ENCODE measurements at places on chromosomes 5 and 9. TPM values are rescaled to one million over a fixed set of nuclear protein-coding genes. Genes with fewer than 3 reads are reported as not detected.

DNA sequence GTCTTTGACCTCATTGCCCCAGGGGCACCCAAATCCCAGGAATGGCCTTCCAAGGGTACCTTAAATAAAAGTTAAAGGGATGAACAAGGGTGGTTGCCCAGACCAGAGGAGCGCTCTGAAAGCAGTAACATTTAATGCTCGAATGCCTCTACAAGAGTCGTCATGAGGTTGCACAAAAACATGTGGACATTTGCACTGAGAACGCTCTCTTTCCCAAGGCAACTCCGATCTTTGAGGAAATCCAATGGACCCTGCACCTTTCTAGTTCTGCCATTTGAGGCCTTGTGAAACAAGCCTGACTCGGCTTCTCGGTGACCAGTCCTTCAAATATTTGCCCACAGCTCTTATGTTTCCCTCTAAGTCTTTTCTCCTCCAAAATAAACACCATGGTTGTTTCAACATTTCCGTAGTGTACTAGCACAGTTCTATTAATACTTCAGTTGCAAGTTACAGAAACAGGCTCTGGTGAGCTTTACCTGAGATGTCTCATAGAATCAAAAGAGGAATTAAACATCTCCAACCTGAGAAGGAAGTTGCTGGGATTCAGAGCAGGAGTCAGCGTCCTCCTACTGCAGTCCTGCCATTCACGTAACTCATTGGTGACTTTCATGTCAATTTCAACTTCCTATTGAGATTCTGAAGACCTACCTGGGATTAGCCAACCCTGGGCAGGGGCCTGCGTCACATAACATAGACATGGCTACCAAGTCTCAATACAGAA is 168.8 kb upstream of the RAI14 start:
- H3K36me3 ChIP-seq = no peaks in the 10 kb centered on the region
- no peak overlapping the region for H3K4me3 ChIP-seq
- H3K27me3 ChIP-seq = peaks cover 36% of the 10 kb centered on the region
- DNase-seq = no peak
- H3K4me1 ChIP-seq = peaks cover 1% of the 10 kb centered on the region

DNA sequence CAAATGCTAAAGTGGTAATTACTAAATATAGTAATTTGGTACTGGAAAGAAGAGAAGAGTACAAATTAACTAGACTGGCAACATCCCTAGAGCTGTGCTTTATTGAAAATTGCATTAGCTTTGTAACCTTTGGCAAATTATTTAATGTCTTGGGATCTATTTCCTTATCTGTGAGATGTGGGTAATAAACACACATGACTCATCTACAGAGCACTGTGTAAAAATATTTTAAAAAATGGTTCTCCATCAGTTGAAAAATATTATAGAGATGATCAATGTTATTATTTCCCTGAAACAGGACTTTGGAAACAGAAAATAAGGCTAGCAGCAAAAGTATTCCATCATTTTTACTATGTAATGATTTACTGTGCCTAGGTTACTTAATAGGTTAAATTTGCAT is 1698.8 kb upstream of the CDH9 start:
- no peaks in the 10 kb centered on the region for H3K27me3 ChIP-seq
- no peaks in the 10 kb centered on the region for H3K36me3 ChIP-seq
- no peak for DNase-seq
- H3K27ac ChIP-seq = no peak overlapping the region
- H3K4me1 ChIP-seq = no peaks in the 10 kb centered on the region
- H3K4me3 ChIP-seq = no peak overlapping the region

Gene MARVELD2
- 0.78 TPM for total RNA-seq

- no peaks in the 10 kb centered on the region for H3K36me3 ChIP-seq
- no peak overlapping the region for H3K4me3 ChIP-seq
- no peaks in the 10 kb centered on the region for H3K4me1 ChIP-seq
- no peak for DNase-seq
- H3K27ac ChIP-seq = no peak overlapping the region
Observed at GRCh38 chr5:58259685-58260152, 200.2 kb downstream of the PLK2 start.

DNA sequence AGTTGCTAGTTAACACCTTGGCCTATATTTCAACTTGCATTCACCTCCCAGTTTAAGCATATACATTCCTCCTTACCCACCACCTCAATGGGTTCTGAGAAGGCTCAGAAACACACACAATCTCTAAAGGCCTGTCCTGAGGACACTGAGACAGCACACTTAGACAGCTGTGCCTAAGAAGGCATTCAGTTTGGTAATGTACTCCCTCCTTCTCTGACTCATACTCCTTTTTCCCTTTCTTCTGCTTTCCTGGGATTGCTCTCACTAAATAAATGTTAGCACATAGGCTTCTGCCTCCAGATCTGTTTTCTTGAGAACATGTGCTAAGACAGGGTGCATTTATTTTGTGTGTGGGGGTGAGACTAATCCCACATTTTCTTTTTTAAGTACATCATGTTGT is 456.8 kb upstream of the CDH6 start:
- DNase-seq = no peak
- H3K4me3 ChIP-seq = no peak overlapping the region
- H3K27ac ChIP-seq = no peak overlapping the region
- H3K36me3 ChIP-seq = no peaks in the 10 kb centered on the region

- no peaks in the 10 kb centered on the region for H3K4me1 ChIP-seq
- no peaks in the 10 kb centered on the region for H3K36me3 ChIP-seq
- H3K27me3 ChIP-seq = peaks cover 4% of the 10 kb centered on the region
- no peak overlapping the region for H3K4me3 ChIP-seq
- DNase-seq = no peak
Observed at GRCh38 chr5:17340819-17341218, 123.4 kb downstream of the BASP1 start.

DNA sequence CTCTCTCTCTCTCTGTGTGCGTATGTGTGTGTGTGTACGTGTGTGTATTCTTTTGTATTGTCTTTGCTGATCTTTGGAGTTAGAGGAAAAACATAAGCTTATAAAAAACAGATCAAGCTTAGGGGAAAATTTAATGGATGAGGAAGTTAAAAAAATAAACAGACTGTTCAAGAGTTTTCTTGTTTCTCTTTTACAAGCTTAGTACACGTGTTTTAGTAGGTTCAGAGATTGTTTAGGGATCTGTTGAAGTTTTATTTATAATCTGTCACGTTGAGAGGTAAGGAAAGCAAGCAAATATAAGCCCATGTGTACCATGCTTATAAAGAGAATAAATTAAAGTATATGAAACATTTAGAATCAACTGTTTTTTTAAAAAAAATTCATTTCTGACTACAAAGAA is 1470.3 kb upstream of the NUDT12 start:
- H3K36me3 ChIP-seq = no peaks in the 10 kb centered on the region
- H3K27ac ChIP-seq = no peak overlapping the region
- no peak for DNase-seq

Gene PCDHGB5
- 0.26 TPM for total RNA-seq

Gene PRUNE2
- total RNA-seq = 0.35 TPM

Gene SLC25A2
- 0.21 TPM for total RNA-seq

Gene SPATA31C1
- total RNA-seq = not detected

- H3K36me3 ChIP-seq = no peaks in the 10 kb centered on the region
- no peaks in the 10 kb centered on the region for H3K4me1 ChIP-seq
- DNase-seq = no peak
- H3K27me3 ChIP-seq = peaks cover 16% of the 10 kb centered on the region
- no peak overlapping the region for H3K4me3 ChIP-seq
- no peak overlapping the region for H3K27ac ChIP-seq
Observed at GRCh38 chr9:90393365-90394152, 249.1 kb downstream of the DIRAS2 start.

DNA sequence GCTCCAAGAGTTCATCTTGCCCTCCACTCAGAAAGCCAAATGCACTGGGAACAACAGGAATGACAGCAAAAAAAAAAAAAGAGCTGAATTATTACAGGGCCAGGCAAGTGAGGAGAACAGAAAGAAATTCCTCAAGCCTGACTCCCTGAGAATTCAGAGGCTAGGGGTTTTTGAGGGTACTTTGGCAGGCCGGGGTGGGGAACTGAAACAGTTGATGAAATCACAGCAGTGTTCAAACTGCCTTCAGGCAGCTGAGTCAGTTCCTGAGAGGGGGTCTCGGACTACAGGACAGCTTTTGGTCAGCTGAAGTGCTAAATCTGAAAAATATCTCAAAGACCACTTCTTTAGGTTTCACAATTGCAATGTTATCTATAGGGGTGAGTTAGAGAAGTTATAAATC is 419.4 kb downstream of the SEMA5A start:
- no peaks in the 10 kb centered on the region for H3K27me3 ChIP-seq
- no peaks in the 10 kb centered on the region for H3K36me3 ChIP-seq
- no peaks in the 10 kb centered on the region for H3K4me1 ChIP-seq
- DNase-seq = no peak

DNA sequence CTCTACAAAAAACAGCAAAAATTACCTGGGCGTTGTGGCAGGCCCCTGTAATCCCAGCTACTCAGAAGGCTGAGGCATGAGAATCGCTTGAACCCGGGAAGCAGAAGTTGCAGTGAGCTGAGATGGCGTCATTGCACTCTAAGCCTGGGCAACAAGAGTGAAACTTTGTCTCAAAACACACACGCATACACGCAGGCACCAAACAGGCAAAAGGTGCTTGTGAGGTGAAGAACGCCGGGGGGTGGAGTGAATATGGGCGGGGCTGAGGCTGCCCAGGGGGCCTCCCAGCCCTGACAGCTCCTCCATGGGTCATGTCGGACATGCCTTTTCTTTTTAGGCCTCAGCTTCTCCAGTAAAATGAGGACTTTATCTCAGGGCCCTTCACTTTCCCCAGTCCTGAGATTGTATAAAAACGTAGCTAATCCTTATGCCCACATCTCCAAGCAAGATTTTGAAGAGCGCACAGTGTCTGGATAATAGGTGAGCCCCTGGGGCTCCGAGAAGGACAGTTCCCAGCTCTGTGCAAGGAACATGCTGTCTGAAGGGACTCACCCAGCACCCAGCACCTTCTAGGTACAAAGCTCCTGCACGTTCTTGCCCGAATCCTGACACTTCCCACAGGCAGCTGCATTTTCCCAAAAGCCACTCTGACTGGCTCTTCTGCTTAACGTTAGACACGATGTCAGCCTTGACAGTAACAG is 168.3 kb downstream of the COL23A1 start:
- DNase-seq = no peak
- no peaks in the 10 kb centered on the region for H3K36me3 ChIP-seq
- no peaks in the 10 kb centered on the region for H3K4me1 ChIP-seq
- H3K27me3 ChIP-seq = peaks cover 4% of the 10 kb centered on the region
- H3K27ac ChIP-seq = no peak overlapping the region

Gene TMEM174
- not detected for total RNA-seq

DNA sequence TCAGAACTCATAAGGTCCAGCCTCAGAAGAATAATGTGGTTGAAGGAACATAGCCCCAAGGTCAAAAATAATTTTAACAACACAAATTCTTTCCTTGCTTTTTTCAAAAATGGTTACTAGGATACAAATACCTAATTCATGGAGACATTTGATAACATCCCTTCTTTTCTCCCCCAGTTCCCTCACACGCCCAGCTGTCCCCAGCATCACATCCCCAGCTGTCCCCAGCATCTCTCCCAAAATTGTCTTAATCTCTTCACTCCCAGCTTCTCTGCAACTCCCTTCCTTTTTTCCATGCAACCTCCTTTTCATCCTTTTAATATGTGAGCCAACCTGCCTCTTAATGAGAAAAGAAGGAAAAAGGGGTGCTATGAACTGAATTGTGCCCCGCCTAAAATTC is 77.8 kb downstream of the FSTL4 start:
- no peak overlapping the region for H3K27ac ChIP-seq
- H3K4me3 ChIP-seq = no peak overlapping the region
- no peak for DNase-seq
- peaks cover 14% of the 10 kb centered on the region for H3K27me3 ChIP-seq

Gene TRAF1
- 169 TPM for total RNA-seq
